Pulmonary artery endothelial cell (primary cell): ENCODE measurements at places on chromosomes 12 and 14. TPM values are rescaled to one million over a fixed set of nuclear protein-coding genes. Genes with fewer than 3 reads are reported as not detected.

The HAL gene
- 0.07 and 0.11 TPM in 2 replicates for total RNA-seq

The ANO2 gene
- 9.4 and 12.7 TPM in 2 replicates for total RNA-seq

DNA sequence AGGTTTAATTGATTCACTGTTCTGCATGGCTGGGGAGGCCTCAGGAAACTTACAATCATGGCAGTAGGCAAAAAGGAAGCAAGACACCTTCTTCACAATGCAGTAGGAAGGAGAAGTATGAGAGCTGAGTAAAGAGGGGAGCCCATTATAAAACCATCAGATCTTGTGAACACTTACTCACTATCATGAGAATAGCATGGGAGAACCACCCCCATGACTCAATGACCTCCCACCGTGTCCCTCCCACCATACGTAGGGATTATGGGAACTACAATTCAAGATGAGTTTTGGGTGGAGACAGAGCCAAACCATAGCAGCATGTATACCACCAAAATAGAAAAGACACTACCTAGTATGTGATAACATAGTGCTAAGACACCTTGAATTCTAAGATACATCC is 2.9 kb upstream of the HMGA2 start:
- DNase-seq: no peak

The CISTR gene
- total RNA-seq: not detected in 2 replicates

DNA sequence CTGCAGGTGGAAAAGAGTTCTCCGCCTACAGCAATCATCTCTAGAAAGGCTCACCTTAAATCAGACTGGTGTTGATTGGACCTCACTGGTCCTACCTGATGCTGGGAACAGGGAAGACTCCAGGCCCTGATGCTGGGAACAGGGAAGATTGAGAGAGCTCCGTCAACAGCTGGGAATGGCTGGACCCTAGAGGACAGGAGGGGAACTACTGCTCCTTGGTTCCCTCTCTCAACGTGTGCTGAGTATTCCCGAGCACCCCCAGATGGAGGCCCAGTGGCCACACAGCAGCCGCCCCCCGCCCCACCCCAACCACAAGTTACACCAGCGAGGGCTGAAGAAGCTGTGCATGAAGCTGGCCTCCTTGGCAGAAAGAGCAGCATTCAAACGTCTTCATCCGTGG is 240.3 kb downstream of the SLC15A4 start:
- DNase-seq: no peak

GRCh38 chr12:45203767-45204166 is 12.1 kb upstream of the ANO6 start:
- DNase-seq: no peak

GRCh38 chr12:93183940-93184671 is 193.6 kb upstream of the NUDT4 start:
- no peak for DNase-seq

The ACOT6 gene
- total RNA-seq: not detected in 2 replicates

- DNase-seq: no peak
Measured at GRCh38 chr12:90038289-90038688, 329.7 kb upstream of the ATP2B1 start.
